Activated naive CD4-positive, alpha-beta T cell treated with anti-CD3 and anti-CD28 coated beads for 36 hours (primary cell): ENCODE measurements at places on chromosomes 7 and 10.

DNA sequence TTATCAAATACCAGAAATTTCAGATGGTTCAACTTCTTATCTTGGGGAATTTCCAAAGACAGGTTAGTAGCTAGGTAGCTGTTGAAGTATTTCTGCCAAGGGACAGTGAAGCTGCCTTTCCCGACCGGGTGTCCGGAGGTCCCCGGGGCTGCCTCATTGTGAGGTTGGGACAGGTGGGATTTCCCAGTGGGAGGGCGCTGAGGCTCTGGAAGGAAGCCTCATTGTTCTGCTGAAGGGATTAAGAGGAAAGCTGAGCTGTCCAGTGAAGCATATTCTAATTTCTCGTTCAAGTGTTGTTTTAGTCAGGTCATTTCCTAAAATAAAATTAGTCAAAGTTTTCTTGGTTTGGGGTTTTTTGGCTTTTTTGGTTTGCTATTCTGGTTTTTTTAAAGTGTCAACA is 244.2 kb downstream of the MGMT start:
- no peak for DNase-seq
- no peaks in the 10 kb centered on the region for H3K27me3 ChIP-seq
- H3K27ac ChIP-seq = no peak overlapping the region
- peaks cover 40% of the 10 kb centered on the region for H3K36me3 ChIP-seq
- H3K4me3 ChIP-seq = no peak overlapping the region

- H3K4me3 ChIP-seq = peak overlapping the region; percentile 24
- no peak overlapping the region for H3K27ac ChIP-seq
- no peak for DNase-seq
Observed at GRCh38 chr7:128033246-128033645, 2.0 kb upstream of the LRRC4 start.

DNA sequence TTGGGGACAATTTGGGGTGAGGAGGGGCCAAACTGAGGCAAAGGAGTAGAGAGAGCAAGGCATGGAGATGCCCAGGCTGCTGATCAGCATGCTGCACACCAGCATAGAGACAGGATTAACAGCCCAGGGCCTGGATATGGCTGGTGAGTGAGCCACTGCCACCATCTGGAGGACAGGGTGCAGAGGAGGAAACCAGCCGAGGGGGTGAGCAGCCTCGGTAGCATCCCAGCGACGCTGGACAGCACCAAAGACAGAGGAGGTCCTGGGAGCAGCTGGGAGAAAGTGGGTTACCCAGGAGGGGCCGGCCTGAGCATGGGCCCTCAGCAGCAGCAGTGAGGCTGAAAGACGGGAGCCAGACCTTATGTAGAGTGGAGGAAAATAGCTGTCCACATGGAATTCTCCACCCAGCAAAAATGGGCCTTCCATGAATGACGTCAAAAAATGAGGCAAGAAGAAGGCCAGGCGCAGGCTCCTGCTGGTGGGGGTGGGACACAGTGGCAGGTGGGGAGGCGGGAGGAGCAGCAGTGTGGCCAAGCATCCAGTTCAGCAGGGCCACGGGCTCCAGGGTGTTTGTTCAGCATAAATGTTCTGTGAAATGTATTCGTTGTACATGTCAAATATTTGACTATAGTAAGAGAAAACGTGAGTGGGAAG is 16.7 kb downstream of the RET start:
- H3K27me3 ChIP-seq = no peaks in the 10 kb centered on the region
- H3K27ac ChIP-seq = no peak overlapping the region
- H3K36me3 ChIP-seq = no peaks in the 10 kb centered on the region
- H3K4me1 ChIP-seq = no peaks in the 10 kb centered on the region
- peak; percentile 16 for DNase-seq
- no peak overlapping the region for H3K4me3 ChIP-seq

DNA sequence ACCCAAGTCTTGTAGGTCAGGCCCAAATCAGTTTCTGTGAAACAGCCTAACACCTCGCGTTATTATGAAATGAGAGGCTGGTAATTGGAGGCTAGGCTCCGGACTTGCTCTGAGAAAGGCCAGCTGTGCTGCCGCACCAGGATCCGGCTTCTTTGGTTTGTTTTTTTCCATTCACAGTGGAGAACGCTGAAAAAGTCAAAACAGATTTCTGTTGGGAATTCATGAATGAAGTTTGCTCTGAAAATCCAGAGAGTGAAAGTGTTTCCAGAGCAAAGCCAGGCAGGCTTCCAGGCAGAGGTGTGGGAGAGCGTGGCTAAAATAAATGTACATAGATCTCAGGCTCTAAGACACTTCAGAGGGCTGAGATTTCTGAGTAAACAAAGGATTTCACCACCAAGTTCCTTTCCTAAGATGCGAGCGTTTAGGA is 240.1 kb downstream of the TRIL start:
- no peaks in the 10 kb centered on the region for H3K4me1 ChIP-seq
- H3K27ac ChIP-seq = no peak overlapping the region
- no peaks in the 10 kb centered on the region for H3K36me3 ChIP-seq
- no peak overlapping the region for H3K4me3 ChIP-seq
- H3K27me3 ChIP-seq = no peaks in the 10 kb centered on the region
- no peak for DNase-seq

DNA sequence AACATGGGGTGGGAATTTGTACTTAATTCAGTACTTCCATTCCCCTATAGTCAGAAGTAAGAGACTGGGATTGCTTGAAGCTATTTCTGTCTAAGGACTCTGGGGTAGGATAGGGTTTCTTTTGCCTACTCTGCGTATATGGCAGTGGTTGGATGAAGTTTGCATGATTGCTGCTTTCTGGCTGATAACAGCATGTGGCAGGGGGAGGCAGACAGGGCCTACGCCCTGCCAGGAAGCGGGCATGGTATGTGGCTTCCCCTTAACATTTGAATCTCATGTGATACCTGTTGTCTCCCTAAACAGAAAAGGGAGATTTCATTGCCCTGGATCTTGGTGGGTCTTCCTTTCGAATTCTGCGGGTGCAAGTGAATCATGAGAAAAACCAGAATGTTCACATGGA is 57.1 kb downstream of the TACR2 start:
- H3K36me3 ChIP-seq = peaks cover 21% of the 10 kb centered on the region
- peak overlapping the region; percentile 36 for H3K27ac ChIP-seq
- peaks cover 59% of the 10 kb centered on the region for H3K4me1 ChIP-seq

DNA sequence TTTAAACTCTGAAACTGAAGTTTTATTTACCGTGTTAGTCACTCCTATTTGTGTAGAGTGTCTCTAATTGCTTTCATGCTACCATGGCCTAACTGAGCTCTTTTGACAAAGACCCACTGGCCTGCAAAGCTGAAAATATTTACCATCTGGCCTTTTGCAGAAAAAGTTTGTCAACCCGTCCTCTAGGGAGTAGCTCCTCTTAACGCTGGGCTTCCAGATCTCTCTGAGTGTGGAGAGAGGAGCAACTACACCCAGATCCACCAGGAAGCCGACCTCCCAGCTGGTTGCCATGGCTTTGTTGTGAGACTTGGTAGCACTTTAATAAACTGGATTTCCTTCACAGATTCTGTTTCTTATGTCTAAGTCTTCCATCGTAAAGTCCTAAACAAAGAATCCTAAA is 4.2 kb upstream of the C10orf71 start:
- no peaks in the 10 kb centered on the region for H3K36me3 ChIP-seq
- no peak for DNase-seq
- H3K27me3 ChIP-seq = peaks cover 6% of the 10 kb centered on the region
- H3K4me3 ChIP-seq = no peak overlapping the region
- H3K27ac ChIP-seq = no peak overlapping the region

DNA sequence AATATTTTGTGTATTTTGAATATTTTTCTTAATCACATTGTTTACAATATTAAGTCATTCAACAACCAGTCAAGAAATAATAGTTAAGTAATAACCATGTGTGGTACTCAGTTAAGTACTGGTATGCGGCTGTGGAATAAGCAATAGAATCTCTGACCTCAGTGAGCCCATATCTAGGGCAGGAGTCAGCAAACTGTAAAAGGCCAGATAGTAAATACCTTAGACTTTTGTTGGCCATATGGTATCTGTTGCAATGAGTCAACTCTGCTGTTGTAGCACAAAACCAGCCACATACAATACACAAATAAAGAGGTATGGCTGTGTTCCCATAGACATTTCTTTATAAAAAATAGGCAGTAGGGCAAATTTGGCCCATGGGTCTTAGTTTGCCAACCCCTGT is 311.6 kb upstream of the SEMA3A start:
- no peaks in the 10 kb centered on the region for H3K36me3 ChIP-seq
- H3K4me1 ChIP-seq = no peaks in the 10 kb centered on the region
- H3K27ac ChIP-seq = no peak overlapping the region
- no peak for DNase-seq
- peaks cover 5% of the 10 kb centered on the region for H3K27me3 ChIP-seq

DNA sequence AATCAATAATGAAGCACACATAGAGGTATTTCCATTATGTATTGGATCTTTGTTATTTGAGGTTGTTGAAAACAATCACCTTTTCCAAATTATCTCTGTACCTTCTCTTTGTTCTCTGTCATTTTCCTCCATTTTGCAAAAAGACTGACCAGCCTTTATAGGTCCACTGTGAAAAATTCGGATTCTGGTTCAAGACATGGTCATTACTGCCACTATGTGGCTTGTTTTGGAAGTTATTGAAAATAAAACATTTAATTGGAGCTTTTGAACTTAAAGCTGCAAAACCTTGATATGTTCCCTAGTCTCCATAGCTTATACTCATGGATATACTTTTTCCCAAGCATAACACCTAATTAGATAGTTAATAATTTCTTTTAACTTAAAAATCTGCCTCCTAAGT is 1094.4 kb downstream of the NRG3 start:
- no peaks in the 10 kb centered on the region for H3K36me3 ChIP-seq
- H3K27ac ChIP-seq = no peak overlapping the region
- no peak overlapping the region for H3K4me3 ChIP-seq
- DNase-seq = no peak

DNA sequence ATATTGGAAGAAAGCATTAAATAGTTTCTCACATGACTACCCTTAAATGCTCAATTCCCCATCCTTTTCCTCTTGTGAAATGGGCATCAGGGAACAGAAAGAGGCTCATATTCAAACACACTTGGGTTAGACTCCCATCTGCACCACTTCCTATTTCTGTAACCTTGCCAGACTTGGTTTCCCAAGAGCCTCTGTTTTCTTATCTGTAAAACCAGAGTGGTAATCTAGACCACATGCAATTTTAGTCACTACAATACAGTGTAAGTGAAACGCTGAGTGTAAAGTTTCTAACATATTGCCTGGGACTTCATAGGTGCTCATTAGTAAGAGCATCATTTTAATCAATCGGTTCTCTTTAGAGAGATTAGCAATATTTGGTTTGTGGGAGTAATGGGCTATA is 136.3 kb downstream of the SORCS1 start:
- peaks cover 3% of the 10 kb centered on the region for H3K27me3 ChIP-seq
- no peak overlapping the region for H3K4me3 ChIP-seq
- no peaks in the 10 kb centered on the region for H3K4me1 ChIP-seq
- DNase-seq = no peak
- H3K36me3 ChIP-seq = no peaks in the 10 kb centered on the region
- no peak overlapping the region for H3K27ac ChIP-seq

DNA sequence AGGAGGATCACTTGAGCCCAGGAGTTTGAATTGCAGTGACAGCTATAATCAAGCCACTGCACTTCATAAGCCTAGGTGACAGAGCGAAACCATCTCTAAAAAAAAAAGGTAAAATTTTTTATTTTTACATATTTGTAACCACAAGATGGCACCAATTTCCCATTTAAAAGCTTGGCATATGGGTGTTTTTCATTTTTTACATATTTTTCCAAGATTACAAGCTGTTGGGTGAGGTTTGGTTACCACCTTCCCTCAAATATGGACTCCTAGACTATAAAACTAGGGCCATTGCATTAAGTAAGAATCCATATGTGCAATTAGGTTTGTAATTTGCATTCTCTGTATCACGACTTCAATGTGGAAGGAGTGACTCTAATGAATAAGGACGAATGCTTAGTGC is 129.3 kb upstream of the ACBD5 start:
- peaks cover 12% of the 10 kb centered on the region for H3K4me1 ChIP-seq
- no peak overlapping the region for H3K27ac ChIP-seq
- H3K36me3 ChIP-seq = no peaks in the 10 kb centered on the region
- no peaks in the 10 kb centered on the region for H3K27me3 ChIP-seq
- DNase-seq = no peak
- H3K4me3 ChIP-seq = no peak overlapping the region

DNA sequence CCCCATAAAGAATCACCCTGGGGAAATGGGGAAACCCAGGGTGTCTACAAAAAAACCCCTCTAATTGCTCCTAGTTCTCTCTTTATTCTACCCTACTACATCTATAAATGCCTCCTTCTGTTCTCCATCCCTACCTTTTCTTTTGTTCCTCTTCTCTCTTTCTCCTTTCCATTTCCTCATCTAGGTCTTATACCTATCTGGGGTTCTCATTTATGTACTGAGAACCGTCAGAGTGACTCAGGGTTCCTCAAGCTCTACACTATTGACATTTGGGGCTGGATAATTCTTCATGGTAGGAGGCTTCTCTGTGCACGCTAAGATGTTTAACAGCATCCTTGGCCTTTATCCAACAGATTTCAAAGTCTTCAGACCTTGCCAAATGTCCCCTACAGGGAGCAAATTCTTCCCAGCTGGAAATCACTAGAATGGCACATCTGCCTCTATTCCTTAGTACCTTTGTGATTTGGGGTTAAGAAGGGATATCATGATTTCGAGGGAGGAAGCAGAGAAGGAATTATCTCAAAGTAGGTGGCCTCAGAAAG is 137.4 kb upstream of the PTN start:
- H3K36me3 ChIP-seq = no peaks in the 10 kb centered on the region
- H3K27ac ChIP-seq = no peak overlapping the region
- H3K4me1 ChIP-seq = no peaks in the 10 kb centered on the region
- H3K4me3 ChIP-seq = no peak overlapping the region
- H3K27me3 ChIP-seq = peaks cover 1% of the 10 kb centered on the region
- DNase-seq = no peak

DNA sequence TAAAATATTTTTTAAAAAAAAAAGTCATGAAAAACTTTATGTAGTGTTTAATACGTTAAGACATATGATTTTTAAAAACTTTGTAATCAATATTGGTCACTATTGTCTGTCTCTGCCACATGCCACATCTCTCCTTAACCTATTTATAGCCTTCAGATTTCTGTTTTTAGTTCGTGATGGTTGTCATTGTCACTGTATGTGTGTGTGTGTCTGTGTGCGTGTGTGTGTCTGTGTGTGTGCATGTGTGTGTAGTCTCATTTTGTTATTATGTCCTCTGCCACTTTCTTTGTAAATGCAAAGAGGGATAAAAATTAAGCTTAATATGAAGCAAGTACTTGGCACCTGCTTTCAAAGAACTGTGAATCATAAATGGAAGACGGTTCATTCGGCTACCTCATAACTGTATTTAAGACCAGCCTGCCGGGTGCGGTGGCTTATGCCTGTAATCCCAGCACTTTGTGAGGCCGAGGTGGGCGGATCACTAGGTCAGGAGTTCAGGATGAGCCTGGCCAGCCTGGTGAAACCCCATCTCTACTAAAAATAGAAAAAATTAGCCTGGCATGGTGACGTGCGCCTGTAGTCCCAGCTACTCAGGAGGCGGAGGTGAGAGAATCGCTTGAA is 354.0 kb downstream of the ARL4A start:
- no peaks in the 10 kb centered on the region for H3K4me1 ChIP-seq
- no peaks in the 10 kb centered on the region for H3K36me3 ChIP-seq
- H3K27me3 ChIP-seq = peaks cover 26% of the 10 kb centered on the region
- H3K27ac ChIP-seq = no peak overlapping the region
